ENCODE measurements at places on chromosomes 5 and 9.
A peak's percentile ranks its signal among the peaks of the same experiment; 100 is the strongest.

DNA sequence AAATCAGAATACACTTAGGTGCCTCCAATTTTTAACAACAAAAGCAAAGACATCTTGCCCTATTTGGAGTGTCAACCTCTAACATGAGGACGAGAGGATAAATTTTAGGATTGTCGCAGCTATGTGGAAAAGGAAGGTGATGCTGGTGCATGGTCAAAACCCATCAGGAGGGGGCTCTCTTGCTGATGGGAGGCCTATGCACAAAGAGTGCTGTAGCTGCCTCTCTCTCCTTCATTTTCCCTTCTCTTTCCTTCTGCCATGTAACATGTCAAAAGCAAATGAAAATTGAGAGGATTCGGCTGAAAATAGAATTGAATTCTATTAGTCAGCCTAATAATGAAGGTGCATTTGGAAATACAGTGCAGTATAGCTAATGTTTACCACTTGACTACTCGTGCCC lies 578.7 kb upstream of the ZNF462 start:
- DNase-seq: no peak

DNA sequence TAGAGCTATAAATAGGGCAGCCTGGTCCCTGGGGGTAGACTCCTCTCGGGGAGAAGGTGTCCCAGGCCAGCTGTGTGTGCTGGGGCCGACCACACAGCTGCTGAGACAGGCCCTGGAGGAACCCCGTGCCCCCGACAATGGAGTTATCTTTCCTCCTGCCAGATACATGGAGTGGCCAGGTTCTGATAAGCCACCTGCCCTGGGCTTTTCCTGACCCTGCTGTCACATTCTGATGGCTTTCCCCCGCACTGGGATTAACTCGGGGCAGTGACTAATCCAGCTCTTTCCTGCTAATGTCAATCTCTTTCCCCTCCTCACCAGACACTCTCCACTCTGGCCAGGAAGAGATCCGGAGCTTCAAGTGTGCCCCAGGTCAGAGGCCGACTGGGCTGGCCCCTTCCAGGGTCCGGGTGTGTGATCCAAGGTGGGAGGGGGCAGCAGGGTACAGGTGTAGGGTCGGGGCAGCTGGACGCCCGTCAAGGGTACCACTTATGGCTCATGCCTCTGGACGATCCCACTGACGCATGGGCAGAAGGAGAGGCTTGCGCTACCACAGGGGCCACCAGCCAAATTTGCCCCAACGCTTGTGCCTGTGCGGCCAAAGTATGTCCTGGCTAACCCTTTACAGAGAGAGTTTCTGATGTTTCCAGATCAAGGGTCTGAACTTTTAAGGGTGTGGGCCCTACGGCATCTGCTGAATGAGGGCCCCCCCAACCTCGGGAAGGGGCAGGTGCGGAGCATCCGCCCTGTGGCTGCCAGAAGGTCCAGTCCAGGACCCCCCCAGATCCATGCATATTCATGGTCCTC lies 20.6 kb upstream of the COL5A1 start:
- DNase-seq: no peak

- DNase-seq: no peak
Observed at GRCh38 chr5:143870871-143871632, 59.1 kb downstream of the HMHB1 start.

DNA sequence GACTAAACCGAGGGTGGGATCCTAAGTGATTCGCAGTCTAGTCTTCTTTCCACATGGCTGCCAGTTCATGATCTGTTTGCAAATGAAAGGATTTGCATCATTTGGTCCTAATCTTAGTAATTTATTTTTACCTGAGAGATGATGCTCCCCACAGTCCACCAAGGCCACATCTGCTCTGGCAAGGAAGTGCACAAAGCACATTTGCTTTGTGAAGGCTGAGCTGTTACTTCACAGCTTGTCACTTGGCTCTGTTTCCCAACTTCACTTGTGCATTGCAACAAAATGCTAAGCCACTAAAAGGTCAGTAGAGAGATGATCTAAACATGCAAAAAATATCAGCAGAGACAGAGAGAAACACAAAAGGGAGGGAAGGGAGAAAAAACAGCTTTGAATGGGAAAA lies 128.5 kb upstream of the VLDLR start:
- DNase-seq: no peak

DNA sequence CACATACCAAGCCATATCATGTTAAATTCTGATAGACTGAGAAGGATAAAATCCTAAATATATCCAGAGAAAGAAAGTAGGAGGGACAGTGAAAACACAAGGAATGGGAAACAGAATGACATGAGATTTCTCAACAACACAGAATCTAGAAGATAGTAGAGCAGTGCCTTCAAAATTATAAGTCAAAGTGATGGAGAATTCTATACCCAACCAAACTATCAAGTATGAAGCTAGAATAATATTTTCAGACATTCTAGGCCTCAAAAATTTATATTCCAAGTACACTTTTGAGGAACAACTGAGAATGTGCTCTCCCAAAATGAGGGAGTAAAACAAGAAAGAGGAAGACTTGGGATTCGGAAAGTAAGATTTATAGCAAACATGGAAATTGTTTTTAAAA lies 10.9 kb upstream of the TTLL11 start:
- DNase-seq: no peak

GRCh38 chr5:173806270-173807035 lies 81.7 kb upstream of the CPEB4 start:
- no peak for DNase-seq

DNA sequence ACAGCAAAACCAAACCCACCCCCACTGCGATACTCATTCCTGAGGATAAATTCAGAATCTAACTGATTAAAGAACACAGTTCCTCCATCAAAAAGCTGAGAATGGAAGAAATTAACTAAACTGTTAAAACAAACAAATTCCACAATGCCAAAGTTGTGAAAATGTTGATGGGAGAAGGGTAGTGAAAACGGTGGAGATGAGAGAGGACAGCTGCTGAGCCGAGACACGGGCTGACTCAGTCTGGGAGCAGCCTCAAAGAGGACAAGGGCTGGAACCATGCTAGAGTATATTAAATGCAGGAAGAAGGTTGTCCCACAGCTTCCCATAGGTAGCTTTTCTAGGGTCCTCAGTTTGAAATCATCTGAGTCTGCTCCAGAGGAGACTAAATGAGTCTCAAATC lies 14.3 kb downstream of the ADAMTS12 start:
- no peak for DNase-seq

DNA sequence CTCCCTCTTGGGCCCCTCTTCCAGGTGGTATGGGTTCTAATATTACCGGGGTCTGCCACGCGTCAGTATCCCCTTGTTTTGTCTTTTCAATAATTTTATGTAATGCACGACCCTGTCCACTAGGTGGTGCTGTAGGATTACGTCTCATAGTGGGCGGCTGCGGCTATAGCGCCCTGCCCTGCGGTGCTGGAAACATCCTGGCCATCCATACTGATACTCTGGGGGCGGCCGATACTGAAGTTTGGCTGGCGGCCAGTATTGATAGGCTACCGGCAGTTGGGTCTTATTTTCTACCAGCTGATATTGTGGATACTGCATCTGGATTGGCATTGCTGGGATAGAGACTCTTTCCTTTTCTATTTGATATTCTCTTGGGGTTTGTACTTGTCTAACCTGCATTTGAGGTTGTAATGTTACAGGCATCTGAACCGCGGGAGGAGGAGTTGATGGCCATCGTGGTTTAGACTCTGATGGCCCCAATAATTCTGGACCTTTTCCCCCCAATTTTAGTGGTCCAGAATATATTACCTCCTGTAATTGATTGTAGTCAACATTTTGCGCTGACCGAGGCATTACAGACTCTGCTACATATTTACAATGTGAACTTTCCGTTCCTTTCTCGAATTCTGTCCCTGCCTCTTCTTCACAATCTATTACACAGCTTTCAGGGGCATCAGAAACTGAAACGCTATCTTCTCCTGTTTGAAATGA lies 3.3 kb upstream of the TMEM141 start:
- DNase-seq: peak; percentile 59

DNA sequence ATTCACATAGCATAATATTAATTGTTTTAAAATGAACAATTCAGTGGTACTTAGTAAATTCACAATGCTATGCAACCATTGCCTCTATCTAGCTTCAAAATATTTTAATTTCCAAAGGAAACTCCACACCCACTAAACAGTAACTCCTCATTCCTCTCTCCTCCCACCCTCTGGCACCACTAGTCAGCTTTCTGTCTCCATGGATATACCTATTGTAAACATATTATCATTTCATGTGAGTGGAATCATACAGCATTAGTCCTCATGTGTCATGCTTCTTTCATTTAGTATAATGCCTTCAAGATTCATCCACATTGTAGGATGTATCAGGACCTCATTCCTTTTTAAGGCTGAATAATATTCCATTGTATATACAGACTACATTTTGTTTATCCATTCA lies 48.6 kb downstream of the PHF2 start:
- DNase-seq: no peak

DNA sequence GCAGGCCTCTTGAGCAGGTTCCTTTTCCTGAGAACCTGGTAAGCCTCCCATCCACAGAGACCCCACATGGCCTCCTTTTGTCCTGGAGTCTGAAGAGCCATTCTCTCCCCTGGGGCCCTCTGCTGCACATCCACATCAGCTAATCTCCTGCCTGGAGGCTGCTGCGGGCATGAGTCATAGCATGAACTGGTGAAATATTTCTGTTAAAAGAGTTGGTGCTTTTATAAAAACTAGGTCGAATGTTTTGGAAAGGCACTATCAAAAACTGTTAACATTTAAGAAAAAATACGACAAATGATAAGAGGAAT lies 399.4 kb downstream of the CTNND2 start:
- DNase-seq: no peak

DNA sequence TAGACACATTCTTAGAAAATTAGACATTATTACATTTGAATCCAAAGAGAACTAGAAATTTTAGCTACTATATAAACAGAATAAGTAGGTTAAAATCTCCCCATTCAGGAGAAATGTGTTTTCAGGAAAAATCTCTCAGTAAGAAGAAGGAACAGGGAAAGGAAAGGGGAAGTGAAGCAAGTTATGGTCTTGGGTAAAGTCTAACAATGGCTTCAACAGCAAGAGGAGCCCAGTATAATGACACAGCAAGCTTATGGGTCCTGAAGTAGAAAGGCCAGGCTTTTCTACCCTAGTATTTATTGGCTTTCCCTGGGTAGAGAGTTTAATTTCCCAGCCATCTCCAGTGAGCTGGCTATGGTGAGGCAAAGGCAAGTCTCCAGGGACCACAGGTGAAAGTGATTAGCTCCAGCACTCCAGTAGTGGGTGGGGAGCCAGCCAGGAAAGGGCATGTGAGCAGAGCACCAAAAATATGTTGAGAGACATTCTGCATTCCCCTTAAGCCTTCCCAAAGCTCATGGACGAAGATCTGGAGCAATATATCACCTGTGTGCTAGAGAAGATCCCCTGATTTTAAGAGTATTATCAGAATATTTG lies 981.7 kb downstream of the NR2F1-AS1 start:
- DNase-seq: no peak

DNA sequence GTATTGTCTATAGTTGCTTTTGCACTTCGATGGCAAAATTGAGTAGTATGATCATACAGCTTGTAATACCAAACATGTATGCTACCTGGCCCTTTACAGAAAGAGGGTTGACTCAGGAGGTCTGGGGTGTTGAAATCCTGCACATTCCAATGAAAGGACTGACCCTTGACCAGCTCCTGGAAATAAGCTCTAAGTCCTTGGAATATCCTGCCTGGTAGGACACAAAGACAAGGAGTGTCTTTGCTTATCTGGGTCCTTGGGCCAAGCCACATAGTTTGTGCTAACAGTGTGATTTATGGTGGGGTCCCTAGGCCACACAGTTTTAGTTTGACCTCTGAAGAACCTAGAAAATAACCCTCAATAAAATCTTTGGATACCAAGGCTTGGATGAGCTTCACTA lies 89.3 kb upstream of the FTMT start:
- no peak for DNase-seq

GRCh38 chr9:84146893-84147710 lies 166.5 kb downstream of the RMI1 start:
- DNase-seq: no peak

DNA sequence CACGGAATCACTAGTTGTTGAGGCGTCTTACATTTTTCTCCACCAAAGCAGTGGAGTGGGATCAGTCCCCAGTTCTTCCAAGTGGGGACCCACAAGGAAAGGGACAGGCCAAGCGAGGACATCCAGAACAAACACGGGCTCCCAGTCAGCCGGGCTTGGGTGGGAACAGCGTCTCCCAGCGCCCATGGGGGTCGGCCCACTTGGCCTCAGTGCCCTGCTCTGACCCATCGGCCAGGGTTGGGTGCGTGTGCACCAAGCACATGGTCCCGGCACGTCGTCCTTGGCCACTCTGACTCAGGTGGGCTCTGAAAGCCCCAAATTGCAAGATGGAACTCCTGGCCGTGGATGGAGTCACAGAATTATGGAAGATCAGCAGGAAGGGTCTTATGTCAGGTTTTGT lies 37.9 kb downstream of the DBH start:
- no peak for DNase-seq

- no peak for DNase-seq
Observed at GRCh38 chr5:50726475-50727148, 60.2 kb downstream of the PARP8 start.

GRCh38 chr5:139958432-139959148 lies 84.5 kb downstream of the NRG2 start:
- DNase-seq: no peak

DNA sequence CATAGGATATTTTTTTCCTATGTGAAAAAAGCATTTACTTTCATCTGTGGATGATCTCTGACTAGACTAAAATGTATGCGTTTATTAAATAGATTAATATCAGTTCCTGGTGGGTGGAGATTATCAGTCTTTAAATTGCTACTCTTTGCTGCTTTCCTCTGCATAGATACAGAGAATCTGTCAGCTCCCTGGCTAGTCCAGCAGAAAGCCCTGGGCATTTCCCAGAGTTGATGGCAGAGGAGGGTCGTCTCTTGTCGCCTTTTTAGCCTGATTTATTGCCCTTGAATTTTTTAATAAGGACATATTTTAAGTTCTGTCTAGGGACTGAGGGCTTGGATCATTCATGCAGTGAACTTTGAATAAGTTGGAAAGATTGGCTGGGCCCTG lies 165.5 kb downstream of the CD180 start:
- no peak for DNase-seq

DNA sequence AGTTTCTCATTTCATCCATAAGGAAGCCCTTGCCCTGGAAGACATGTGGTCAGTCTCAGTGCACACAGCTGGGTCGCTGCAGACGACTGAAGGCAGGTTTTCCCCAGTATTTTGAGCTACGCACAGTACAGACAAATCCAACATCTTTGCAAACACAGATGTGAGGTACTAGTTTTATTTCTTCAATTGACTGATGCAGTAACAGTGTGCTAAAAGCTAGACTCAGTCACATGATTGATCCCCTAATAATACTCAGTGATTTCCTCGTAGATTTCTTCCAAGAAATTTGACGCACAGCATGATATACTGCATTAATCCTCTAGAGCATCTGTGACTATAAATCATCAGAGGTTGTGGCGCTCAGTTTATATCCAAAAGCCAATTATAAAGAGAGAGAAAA lies 346.1 kb downstream of the DIRAS2 start:
- DNase-seq: no peak

- peak; percentile 48 for DNase-seq
Observed at GRCh38 chr5:132064738-132065331, 4.4 kb downstream of the IL3 start.

- DNase-seq: peak; percentile 7
Observed at GRCh38 chr5:168219515-168220410, 71.7 kb upstream of the WWC1 start.

Measured in GDM1 (cell line).